ENCODE measurements at places on chromosomes 1 and 21.

GRCh38 chr1:81317191-81317590 lies 483.5 kb upstream of the ADGRL2 start:
- DNase-seq, result no peak

DNA sequence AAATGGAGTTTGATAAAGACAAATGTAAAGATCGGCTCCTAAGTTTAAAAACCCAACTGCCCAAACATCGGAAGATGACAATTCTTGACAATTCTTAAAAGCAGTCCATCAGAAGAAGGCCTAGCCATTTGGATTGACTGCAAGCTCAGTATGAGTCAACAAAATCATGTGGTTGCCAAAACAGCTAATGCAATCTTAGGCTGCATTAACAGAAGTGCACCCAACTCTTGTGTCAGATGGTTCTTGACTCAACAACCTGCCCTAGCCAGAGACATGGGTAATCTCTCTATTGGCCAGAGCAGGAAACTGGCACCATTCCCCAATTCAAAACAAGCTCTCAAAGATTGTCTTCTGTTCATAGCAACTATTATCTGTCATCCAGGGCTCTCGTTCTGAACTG lies 9.9 kb upstream of the NCF2 start:
- no peak for DNase-seq

DNA sequence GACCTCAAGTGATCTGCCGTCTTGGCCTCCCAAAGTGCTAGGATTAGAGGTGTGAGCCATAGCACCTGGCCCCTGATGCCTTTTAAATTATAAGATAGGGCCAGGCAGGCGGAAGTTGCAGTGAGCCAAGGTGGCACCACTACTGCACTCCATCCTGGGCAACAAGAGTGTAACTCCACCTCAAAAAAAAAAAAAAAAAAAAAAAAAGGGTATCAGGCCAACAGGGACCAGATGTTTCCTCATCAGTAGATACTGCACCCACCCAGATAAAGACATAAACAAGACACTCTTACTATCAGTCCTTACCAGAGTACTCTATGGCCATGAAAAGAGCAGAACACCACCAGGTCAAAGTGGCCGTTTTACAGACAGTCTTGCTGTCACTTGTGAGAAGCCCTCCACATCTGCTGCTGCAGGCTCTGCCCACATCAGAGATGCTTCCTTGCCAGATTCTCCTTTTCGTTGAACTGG lies 3.3 kb downstream of the C21orf58 start:
- no peak for DNase-seq

DNA sequence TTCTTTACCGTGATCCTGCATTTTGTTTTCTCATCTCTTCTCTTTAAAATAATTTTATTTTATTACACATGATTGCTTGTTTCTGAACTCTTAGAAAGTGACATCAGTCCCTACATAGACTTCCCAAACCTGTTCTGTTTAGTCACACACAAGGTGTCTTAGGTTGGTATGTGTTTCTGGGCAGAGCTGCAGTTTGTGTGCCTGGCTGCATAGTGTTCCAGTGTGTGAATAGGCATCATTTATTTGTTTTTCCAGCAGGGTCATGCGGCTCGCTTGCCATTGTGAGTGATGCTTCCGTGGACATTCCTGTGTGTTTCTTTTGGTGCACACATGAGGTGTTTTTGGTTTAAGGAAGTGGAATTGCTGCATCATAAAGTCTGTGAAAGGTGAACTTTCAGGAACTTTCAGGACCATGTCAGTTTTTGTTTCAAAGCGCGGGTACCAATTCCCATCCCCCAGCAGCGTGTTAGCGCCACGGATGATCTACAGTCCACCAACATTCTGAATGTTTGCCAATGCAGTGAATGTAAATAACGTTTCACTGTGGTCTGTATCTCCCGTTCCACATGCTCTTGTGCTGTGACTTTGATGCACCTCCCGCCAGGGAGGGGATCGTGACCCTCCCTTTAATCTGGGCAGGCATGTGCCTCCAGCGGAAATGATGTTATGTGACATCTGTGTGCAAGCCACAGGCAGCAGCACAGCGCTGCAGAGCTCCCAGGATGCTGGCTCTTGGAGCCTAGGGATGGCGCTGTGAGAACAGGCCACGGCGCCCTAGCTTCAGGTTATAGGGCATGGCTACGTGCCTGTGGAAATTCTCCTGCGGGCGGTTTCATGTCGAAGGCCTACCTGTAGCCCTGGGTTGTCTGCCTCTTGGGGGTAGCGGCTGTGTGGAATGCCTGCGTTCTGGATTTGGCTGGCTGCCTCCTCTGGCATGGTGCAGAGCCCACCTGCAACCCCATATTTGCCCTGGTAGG lies 144.6 kb upstream of the COL6A1 start:
- peak; percentile 14 for DNase-seq

DNA sequence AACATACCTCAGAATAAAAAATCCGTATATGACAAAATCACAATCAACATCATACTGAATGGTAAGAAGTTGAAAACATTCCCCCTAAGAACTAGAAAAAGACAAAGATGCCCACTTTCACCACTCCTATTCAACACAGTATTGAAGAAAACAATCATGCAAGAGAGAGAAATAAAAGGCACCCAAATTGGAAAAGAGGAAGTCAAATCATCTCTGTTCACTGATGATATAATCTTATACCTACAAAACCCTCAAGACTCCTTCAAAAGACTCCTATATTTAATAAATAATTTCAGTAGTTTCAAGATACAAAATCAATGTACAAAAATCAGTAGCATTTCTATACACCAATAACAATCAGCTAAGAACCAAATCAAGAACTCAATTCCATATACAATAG lies 14.7 kb downstream of the PGLYRP4 start:
- DNase-seq, result no peak

- DNase-seq, result no peak
Measured at GRCh38 chr1:94616506-94616905, 74.9 kb upstream of the F3 start.

DNA sequence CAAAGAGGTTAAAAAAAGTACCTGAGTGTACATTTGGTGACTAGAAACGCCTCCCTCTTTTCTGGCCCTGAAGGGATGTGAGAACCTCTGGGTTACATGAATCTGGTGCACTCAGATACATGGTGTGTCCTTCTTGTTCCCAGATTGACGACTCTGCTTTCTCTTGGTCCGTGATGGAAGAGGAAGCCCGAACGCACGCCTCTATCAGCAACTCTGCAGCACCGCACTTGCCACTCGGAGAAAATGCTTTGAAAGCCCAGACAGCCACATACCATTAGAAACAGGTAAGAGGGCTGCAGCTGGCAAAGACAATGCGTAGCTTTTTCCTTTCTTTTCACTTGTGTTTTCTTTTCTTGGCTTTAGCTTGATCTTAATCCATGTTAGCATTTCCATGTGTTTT lies 21.1 kb upstream of the ZBTB21 start:
- no peak for DNase-seq

DNA sequence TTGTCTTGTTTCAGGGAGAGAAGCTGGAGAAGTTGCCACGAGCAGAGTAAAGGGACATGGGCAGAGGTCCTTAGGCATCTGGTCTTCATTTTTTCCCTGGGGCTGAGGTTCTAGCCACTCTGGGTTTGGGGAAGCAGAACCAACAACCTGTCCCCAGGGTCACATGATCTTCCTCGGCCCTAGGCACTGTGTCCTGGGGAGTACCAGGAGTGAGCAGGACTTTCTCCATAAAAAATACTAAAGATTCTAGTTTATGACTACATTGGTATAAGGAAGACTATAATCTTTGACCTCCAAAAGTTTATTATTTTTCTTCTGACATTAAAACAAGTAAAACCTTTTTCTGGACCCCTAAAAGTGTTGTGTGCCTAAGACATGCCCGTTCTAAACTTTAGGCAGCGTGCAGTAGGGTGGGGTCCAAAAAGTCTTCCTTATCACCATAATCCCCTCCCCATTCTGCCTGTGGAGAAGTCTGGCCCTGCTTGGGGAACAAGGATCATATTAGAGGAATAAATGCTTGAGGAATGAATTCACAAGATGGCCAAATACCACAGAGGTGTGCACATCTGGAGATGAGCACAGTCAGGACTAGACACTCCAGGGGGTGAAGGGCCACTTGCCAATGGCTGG lies 19.3 kb upstream of the IGSF3 start:
- no peak for DNase-seq

GRCh38 chr1:210505601-210506496 lies 177.1 kb downstream of the HHAT start:
- DNase-seq, result no peak

DNA sequence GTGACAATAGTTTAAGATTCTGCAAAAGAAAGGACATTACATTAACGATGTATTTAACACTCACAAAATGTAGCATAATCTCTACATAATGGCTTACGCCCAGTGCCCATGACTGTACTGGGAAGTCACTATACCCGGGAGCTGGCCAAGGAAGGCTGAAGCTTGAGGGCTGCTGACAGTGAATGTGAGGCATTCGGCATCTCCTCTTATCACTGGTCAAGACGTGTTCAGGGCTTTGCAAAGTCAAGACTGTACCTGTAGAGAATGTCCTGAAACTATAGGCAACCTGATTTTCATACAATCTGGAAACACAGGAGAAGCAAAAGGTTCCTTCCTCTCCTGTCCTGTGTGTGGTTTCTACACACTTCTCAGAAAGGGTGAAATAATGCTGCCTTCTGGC lies 12.7 kb upstream of the IFNGR2 start:
- DNase-seq, result no peak

DNA sequence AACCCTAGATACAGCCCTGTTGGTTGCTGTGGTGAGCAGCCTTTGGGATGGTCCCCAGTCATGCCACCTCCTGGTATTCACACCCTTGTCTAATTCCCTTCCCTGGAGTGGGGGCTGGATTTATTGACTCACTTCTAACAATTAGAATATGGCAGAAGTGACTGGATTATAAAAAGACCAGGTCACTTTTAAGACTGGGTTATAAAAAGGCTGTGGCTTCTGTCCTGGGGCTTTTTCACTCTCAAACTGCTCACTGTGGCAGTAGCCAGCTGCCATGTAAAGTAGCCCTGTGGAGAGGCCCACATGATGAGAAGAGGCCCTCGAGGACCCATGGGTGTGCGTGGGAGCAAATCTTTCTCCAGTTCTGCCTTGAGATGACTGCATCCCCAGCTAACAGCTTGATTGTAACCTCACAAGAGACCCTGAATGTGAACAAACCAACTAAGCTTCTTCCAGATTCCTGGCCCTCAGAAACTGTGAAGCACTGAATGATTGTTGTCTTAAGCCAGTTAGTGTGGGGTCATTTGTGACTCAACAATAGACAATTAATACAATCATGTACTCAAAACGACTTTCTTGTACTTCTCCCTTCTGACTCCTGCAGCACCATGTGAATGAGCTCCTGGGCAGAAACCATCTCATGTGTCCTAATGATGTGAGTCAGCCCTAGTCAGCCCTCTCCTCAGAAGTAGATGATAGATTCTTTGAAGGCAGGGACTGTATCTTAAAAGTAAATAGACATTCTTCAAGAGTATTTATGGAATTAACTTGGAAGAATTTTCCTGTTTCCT lies 234.9 kb downstream of the TNR start:
- DNase-seq, result no peak

GRCh38 chr1:23184212-23184934 lies 15.7 kb upstream of the LUZP1 start:
- DNase-seq, result peak; percentile 63

DNA sequence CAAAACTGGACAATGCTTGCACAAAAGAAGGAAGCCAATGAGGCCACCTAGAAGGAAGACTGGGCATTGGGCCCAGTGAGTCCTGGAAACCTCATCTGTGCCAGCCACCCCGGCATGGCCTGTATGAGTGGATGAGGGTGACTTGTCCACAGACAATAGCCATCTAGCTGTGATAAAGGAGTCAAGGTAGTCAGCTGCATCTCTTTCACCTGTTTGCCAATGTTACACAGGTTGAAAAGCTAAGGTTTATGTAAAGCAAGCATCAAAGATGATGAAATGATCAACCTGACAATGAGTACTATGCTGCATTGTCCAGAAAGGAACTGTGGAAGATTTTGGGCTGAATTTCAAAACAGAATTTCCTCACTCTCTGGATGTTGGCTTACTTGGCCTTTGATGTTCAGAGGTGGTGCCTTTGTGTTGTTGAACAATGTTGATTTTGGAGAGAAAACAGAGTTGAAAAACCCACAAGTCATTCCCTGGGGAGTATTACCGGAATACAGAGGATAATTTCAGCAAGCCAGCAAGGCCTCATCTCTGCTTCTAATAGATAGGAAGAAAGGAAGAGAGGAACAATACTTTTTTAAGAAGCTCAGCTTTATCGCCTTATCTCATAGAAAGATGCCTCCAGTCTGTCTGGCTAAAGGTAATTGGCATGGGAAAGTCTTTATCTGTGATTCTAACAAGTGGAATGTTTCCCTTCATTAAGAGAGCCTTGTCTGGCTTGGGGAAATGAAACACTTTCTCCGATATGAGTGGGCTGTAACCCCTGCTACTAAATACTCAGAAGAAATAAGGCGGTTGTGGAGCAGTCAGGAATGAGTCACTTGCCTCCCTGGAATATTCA lies 11.4 kb upstream of the SELE start:
- no peak for DNase-seq
